Vagina (tissue), 2 donors: ENCODE measurements at places on chromosomes 1 and 21.

- DNase-seq, result no peak
Measured at GRCh38 chr1:116690396-116690848, 22.9 kb upstream of the IGSF3 start.

- DNase-seq, result no peak
Measured at GRCh38 chr1:238384381-238384780, 493.7 kb upstream of the ZP4 start.

- no peak for DNase-seq
Measured at GRCh38 chr1:178434899-178435435, 61.8 kb downstream of the CLEC20A start.

GRCh38 chr1:225543350-225543749, 109.6 kb downstream of the ENAH start:
- no peak for DNase-seq

GRCh38 chr1:53851571-53852285, 13.6 kb upstream of the NDC1 start:
- DNase-seq, result no peak

- no peak for DNase-seq
Measured at GRCh38 chr1:167904652-167905130, 9.2 kb downstream of the ADCY10 start.

- no peak for DNase-seq
Measured at GRCh38 chr1:44354268-44354839, 703 bp downstream of the ERI3 start.

- DNase-seq, result no peak
Measured at GRCh38 chr1:99648107-99648506, 2.2 kb downstream of the PALMD start.

- no peak for DNase-seq
Measured at GRCh38 chr1:7705908-7706216, 65.2 kb upstream of the VAMP3 start.
